ENCODE measurements at places on chromosomes 2 and 18.
A peak's percentile ranks its signal among the peaks of the same experiment; 100 is the strongest.

DNA sequence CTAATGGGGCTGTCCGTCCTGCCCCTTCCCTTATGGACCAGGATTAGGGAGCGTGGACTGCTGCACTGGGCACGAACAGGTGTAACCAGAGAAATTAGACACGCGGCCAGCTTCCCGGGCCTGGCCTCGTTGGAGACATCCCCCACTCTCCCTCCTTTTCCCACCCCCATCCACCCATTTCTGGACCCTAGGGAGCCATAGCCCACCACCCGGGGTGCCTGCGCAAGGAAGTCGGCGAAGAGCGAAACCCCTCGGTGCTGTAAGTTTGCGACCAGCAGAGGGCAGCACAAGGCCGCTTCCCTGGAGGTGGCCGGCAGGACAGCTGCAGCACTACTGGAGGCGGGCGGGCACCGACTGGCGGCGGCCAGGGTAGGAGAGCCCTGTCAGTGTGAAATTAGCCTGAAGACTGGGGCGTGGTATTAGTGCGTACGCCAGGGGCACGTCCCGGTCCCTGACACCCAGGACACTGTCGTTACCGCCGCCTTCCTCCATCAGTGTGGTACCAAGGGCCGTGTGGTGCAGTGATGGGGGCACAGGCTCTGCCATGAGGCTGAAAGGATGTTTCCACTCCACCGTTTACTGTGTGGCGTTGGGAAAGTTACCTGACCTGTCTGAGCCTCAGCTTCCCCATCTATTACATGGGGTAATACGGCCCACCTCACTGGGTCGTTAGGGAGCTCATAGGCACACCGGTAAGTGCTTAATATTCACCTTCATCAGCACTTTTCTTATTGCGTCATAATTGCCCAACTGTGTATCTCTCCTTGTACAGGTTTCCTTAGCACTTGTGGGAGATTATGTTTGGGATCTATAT lies 36.0 kb upstream of the CD207 start:
- peak; percentile 61 for DNase-seq

GRCh38 chr2:85265304-85265703 lies 62.5 kb downstream of the TGOLN2 start:
- no peak for DNase-seq

DNA sequence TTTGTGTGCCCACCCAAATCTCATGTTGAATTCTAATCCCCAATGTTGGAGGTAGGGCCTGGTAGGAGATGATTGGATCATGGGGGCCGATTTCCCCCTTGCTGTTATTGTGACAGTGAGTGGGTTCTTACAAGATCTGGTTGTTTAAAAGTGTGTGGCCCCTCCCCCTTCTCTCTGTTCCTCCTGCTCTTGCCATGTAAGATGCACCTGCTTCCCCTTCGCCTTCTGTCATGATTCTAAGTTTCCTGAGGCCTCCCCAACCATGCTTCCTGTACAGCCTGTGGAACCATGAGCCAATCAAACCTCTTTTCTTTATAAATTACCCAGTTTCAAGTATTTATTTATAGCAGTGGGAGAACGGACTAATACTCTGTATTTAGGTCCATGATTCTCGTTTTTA lies 588.1 kb downstream of the DCDC2C start:
- no peak for DNase-seq

DNA sequence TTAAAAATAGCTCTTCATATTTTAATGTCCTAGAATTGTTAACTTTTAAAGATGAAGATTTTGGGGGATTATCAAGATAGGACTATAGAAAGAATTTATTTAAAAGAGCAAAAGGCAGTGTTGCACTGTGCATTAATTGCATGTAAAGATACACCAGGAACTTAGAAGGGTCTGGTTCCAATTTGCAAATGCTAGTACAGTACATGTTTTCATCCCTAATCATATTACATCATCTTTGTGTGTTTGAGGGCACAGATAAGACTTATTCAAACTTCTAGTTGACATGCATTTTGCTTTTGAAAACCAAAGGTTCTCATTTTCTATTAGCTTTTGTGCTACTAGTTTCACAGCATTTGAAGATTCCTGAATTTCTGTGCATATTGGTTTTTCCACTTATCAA lies 231.7 kb upstream of the LYPD1 start:
- DNase-seq: no peak

GRCh38 chr18:76426737-76427305 lies 68.2 kb downstream of the ZNF516 start:
- peak; percentile 67 for DNase-seq

DNA sequence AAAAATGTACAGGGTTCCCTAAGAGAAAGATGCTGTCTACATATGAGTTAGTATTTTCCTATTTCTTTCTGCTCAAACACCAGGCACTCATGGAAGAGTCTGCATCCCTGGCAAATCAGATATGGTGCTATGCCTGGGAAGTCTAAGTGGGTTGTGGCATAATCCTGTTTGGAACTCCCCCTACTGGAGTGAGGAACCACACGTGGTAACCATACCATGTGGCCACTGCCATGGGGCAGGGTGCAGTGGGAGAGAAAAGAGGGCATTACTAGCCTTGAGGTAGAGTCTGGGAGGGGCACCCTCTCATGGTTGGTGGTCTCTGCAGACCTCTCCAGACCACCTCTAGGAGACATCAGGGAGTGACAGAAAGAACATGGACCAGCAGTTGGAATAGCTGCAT lies 257.9 kb upstream of the ATP5MC3 start:
- DNase-seq: no peak

DNA sequence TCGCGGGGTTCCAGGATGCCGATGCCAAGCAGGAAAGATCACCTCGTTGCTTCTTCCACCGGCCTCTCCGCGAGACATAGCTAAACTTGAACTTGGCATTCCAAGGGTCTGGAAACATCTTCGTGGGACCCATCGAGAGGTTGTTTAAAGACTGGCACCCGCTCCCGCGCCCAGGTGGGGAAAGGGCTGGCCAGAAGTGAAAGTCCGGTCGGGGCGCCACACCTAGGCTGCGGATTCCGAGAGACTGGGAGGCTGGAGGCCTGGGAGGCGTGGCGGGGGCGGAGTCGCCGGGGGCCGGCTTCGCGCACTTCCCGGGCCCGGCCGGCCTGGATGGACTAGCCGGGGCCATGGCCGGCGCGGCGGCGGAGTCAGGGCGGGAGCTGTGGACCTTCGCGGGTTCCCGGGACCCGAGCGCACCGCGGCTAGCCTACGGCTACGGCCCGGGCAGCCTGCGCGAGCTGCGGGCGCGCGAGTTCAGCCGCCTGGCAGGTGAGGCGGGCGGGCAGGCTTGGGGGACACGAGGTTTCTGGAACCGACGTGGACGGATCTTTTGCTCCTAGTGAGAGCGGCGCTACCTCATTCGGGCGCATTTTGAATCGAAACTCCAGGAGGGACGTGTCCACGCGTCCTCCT lies at the start of gene MOCOS:
TSS of gene MOCOS (plus strand) at position 305 of the 633 bp plus-strand sequence. CDS start at position 348, 43 bp downstream.
- peak; percentile 86 for DNase-seq

DNA sequence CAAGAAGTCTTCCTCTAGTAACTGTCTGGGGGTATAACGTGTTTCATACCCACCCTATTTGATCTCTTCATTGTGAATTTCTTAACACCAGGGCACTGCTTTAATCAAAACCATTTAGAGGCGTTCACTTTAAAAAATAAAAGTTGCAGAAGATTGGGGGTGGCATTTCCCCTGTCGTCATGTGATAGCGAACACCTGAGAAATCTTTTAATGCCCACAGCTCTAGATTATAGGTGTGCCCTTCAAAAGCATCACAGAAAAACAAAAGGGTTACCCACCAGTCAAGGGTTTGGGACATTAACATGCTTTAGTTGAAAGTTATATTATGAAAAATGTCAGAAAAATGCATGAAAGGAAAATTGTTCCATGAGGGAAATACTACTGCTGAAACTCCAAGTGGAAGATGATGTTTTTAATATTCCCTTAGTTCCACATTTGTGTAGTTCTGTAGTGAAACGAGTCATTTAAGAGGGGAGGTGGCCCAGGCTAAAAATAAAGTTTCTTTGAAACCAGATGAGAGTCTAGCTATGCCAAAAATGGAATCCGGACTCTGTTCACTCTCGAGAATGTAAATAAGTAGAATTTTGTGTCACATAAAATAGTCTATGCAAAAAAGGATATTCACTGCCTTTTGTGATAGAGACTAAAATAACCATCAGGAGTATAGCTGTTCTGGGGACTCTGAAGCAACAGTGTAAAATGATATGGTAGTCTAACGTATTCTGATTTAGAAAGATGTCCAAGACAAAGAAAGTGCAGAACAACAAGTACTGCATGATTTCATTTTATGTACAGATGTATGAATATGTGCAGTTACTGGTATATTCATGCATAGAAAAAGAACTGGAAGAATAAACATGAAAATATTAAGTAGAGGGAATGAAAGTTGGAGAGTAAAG lies 95.3 kb downstream of the TMEM247 start:
- DNase-seq: no peak

- DNase-seq: no peak
These were observed 944.9 kb upstream of the GYPC start for GRCh38 chr2:125711075-125711474.

DNA sequence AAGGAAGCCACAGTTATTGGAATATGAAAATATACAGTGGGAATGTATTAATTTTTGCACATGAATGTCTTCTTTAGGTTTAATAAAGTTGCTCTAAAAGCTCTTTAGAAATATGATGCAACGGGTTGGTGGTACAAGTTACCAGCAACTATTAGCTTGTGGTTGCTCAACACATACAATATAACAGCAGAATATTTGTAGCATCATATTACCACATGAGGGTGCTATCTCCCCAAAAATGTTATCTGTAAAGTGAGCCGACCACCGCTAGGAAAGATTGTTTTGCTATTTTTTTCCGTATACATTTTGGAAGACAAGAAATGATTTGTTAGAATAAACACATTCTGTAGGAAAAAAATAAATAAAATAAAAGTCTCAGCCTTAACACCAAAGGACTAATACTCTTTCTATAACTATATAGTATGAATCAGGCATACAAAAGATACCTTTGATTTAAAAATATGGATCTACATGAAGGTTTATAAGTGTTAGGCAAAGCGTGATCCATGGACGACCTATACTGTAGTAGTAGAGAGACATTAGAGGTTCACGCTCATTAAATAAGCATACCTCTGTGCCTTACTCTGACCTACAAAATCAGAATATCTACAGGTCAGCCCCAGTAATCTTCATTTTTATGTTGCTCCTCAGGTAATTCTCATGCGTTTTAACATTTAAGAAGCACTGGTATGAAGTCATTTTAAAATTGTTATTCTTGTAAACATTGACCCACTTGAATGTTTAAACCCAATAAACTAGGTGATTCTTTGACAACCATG lies 1110.6 kb upstream of the ACVR2A start:
- peak; percentile 51 for DNase-seq

GRCh38 chr2:38509314-38509946 lies 93.3 kb downstream of the HNRNPLL start:
- peak; percentile 88 for DNase-seq

- no peak for DNase-seq
These were observed 36.6 kb downstream of the LYPD6B start for GRCh38 chr2:149075105-149075504.

DNA sequence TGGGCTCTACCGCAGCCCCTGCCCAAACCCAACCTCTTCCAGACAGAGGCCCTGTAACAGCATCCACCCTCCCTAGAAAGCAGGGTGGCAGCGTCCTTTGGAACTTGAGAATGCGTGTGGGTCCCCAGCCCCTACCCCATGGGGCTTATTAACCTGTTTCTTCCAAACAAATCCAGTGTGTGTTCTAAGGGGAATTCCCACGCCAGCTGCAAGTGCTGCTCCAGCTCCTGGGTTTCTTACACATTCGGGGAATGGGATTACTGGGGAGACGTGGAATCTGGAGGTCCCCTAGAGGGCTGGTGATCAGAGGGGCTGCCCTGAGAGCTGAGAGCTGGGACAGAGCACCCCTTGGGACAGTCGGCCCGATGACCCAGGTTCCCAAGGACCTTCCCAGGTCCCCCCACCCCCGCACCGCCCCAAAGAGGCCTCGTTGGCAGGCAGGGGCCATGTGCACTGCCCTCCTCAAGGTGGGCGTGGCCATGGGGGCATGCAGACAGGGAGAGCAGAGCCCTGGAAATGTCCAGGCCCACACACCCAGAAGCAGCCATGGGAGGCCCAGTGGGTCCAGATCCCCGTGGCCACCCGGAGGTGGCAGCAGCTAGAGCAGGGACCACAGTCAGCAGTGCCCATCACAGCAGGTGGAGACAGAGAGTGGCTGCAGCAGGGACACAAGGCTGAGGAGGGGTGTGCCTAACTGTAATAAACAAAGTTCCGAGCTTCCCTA lies 18.8 kb upstream of the TEX44 start:
- no peak for DNase-seq

GRCh38 chr2:156908825-156909224 lies 348.7 kb upstream of the GALNT5 start:
- peak; percentile 58 for DNase-seq

DNA sequence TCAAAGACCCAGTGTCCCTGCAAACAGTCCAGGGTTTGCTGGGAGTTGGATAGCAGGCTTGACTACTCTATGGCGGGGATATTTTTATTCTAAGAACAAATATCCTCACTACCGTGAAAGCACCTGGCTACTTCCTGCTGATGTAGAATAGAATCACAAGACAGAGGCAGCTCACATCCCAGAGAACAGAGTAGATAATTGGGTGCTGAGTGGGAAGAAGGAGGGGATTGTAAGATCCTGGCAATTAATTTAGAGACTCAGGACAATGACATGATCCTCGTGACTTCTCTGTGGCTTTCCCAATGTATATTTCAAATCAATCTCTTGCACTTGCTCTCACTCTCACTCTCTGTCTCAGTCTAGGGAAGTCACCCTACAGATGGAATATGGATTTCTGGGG lies 341.9 kb upstream of the DCC start:
- no peak for DNase-seq

- DNase-seq: no peak
These were observed 252.5 kb downstream of the SMAD2 start for GRCh38 chr18:47677952-47678351.

GRCh38 chr2:1784087-1784486 lies 39.8 kb upstream of the PXDN start:
- peak; percentile 21 for DNase-seq

DNA sequence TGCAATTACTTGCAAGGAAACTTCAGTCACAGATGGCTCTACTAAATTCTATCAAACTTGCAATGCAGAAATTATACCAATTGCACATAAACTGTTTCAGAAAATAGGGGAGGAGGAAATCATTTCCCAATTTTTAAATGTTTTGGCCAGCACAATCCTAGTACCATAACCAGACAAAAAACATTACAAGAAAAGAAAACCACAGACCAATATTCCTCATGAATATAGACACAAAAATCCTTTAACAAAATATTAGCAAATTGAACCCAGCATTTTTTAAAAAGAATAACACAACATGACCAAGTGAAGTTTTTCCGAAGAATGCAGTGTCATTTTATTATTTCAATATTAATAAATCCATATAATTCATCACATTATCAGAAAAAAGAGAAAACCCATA lies 45.8 kb downstream of the INO80C start:
- no peak for DNase-seq

Data from foreskin fibroblast (primary cell).